ENCODE measurements at places on chromosomes 4 and X. TPM values are rescaled to one million over a fixed set of nuclear protein-coding genes. Genes with fewer than 3 reads are reported as not detected.

Gene CFAP299
- total RNA-seq, result not detected

Gene FABP2
- total RNA-seq, result not detected

Gene PI4K2B
- 16.4 TPM for total RNA-seq

Gene TMEM150C
- 11.6 TPM for total RNA-seq

Gene PCYT1B
- total RNA-seq, result 0.49 TPM

Gene CENPI
- 8.9 TPM for total RNA-seq

Gene C4orf33
- 12.4 TPM for total RNA-seq

Gene FGF13
- 15.4 TPM for total RNA-seq

Gene BEX5
- 1.9 TPM for total RNA-seq

Gene SPANXN4
- total RNA-seq, result not detected

All from skin of body (tissue), 3 donors.